ENCODE measurements at places on chromosomes 6 and 20.

GRCh38 chr6:123176706-123177105 lies 180.7 kb downstream of the CLVS2 start:
- DNase-seq = no peak

DNA sequence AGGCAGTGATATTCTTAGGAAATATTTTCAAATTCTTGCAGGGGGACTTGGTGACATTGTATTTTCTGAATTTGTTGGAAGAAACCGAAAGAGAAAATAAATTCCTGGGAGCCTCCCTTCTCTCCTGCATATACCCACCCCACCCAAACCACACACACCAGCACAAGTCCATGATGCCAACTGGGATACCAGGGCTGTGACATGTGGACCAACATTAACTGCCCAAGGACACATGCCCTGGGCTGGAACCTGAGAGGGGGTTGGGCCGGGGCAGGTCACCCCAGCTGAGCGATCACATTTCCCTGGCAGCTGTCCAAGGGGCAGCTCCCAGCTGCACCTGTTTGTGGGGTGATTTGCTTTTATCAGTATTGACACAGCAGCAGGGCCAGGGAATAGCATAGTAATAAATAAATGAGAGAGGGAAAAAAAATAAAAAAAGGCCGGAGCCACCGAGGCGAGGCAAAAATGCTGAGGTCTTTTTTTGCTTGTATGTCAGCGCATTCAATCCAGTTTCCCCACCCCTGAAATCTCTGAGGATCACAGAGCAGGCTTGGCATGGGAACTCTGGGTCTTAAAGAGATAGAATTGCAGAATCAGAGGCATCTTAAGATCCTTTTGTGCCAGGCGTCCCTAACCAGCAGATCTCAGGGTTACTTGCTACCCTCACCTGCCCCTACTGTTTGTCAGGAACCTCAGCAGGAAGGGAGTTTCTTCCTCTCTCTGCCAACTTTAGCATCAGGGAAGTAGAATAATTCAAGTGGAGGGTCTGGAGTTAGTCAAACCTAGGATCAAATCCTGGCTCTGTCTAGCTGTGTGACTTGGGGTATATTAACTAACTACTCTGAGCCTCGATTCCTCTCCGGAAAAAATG lies 66.5 kb upstream of the PIM1 start:
- peak; percentile 8 for DNase-seq

DNA sequence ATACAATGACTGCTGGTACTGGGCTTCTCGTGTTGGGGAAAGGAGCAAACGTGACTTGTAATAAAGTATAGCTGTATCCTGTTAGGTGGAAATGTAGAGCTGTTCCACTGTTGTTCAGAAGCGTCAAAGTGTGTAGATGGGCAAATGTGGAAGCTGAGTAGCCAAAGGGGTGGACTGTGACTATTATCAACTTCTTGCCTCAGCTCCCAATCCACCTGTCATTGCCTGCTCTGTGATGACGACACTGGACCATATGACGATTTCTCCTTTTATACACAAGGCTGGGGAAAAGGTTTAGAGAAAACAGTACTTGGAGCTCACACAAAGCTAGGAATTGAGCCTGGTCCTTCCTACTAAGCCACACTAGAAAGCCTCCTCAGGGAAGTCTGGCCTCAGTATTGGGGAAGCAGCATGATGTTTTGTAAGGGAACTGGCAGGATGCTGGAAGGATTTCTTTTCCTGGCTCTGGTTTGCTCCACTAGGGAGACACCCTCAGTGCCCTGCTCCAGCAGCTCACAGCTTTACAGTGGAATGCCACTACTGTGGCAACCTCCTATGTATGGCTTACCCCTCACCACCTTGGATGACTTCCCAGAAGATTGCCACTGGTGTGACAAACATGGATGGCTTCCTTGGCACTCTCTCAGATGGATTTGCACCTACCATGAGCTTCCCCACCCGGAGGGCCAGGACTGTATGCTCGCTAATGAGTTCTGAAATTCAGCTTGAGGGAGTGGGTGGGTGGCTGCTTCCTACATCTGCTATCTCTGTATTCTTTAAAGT lies 20.0 kb downstream of the CD164 start:
- DNase-seq = no peak

DNA sequence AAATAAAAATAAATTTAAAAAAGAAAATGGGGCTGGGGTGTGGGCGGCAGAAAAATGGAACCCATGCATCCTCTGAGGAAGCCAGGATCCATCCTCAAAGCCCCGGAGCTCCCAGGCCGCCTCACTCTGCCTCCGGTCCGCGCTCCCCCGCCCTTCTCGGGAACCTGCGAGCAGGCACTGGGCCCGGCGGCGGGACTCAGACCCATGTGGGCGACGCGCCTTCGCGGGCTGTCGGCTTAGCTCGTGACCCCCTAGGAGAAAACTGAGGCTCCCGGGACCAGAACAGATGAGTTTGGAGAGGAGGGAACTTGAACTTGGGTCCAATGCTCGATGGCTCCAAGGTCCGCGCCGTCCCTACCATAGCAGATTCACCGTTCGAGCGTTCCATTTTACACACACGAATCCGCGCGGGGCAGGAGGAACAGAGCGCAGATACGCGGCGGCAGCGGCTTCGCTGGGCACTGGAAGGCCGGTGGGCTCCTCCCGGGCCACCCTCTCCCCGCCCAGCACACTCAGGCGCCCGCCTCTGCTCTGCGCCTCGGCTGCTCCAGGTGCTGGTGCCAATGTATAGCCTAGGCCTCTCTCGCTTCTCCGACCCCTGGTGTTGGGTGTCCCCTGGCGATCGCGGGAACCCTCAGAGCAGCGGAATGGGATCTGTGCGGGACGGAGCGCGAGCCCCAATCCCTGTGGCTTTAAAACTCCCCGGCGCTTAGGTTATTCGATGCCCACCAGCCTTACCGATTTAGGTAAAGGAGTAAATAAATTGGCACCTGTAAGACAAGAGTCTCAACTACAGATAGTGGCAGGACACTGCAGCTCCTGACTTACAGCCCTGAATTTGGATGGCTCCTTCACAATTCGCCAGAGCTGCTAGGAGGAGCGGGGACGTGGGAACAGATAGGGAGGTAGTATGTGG lies 39.2 kb downstream of the DPPA5 start:
- no peak for DNase-seq

DNA sequence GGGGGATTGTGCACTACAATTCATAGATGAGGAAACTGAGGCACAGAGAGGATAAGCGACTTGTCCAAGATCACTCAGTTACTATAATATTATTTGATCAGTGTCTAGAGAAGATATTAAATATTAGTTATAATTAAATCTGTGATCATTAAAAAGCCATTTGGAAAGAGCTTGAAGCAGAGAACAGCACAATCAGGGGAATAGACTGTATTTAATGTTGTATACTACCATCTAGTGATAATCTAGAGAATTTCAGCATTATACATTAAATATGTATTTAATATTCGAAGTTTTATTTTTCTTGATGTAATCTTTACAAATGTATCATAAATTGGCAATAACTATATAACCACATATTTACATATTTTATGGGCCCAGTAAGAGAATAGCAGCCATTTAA lies 20.1 kb upstream of the MTCL3 start:
- DNase-seq = no peak

DNA sequence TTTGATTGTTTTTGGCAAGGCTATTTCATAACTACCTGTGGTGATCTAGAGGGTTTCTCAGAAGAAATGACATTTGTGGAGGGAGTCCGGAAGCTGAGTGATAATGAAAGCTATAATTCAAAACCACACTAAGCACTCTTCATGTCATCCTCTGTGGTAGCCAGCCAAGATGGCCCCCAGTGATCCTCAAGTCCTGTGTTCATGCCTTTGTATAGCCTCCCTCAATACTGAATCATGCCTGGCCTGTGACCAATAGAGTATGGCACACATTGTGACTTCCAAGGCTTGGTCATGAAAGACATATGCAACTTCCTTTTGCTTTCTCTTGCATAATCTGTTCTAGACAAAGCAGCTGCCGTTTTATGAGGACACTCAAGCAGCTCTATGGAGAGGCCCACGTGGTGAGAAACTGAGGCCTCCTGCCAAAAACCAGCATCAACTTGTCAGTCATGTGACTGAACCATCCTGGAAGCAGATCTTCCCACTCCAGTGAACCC lies 12.8 kb upstream of the DNAAF9 start:
- DNase-seq = no peak

DNA sequence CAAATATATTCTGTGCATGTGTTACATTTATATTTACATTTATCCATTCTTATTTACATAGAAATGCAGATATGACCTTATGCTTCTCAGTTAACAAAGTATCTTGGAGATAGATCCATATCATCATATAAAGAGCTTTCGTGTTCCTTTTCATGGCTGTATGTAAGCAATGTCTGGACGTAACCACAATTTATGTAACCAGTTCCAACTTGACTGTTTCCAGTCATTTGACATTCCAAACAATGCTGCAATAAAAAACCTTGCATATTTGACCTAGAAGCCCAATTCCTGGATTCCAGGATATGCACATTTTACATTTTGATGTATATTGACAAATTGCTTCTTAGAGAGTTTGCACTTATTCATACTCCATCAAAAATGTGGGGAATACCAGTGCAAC lies 113.7 kb upstream of the F13A1 start:
- DNase-seq = no peak

GRCh38 chr20:24911461-24911860 lies 37.6 kb upstream of the CST7 start:
- no peak for DNase-seq

DNA sequence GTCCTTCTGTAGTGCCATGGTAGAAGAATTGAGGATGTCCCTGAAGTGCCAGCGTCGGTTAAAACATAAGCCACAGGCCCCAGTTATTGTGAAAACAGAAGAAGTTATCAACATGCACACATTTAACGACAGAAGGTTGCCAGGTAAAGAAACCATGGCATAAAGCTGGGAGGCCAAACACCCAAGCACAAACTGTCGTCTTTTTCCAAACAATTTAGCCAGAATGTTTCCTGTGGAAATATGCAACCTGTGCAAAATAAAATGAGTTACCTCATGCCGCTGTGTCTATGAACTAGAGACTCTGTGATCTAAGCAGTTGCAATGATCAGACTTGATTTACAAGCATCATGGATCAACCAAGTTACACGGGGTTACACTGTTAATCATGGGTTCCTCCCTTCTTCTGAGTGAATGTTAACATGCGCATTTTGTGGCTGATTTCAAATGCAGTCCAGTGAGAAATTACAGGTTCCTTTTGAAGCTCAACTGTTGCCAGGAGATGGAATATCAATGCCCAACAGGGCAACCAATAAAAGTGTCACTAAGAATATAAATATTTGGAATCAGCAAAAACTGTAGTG lies 674.9 kb downstream of the GRIK2 start:
- DNase-seq = no peak

DNA sequence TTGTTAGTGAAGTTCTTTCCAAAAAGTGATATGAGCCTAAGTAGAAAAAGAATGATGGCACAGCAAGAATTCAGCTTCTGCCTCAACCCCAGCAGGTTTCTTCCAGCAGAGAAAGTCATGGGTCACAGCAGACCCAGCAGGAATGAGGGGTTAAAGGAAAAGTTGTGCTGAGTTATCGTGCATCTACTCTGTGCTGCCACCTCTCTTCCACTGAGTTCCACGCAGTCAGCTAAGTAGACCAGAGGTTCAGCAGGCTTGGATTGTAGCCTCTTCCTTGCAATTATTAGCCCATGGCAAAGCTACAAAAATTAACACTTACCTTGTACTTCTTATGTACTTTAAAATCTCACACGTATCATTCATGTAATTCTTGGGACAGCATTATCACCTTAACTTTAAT lies 510.8 kb downstream of the PTPRT start:
- no peak for DNase-seq

- DNase-seq = no peak
These were observed 55.4 kb upstream of the RIPOR2 start for GRCh38 chr6:24990944-24991809.

DNA sequence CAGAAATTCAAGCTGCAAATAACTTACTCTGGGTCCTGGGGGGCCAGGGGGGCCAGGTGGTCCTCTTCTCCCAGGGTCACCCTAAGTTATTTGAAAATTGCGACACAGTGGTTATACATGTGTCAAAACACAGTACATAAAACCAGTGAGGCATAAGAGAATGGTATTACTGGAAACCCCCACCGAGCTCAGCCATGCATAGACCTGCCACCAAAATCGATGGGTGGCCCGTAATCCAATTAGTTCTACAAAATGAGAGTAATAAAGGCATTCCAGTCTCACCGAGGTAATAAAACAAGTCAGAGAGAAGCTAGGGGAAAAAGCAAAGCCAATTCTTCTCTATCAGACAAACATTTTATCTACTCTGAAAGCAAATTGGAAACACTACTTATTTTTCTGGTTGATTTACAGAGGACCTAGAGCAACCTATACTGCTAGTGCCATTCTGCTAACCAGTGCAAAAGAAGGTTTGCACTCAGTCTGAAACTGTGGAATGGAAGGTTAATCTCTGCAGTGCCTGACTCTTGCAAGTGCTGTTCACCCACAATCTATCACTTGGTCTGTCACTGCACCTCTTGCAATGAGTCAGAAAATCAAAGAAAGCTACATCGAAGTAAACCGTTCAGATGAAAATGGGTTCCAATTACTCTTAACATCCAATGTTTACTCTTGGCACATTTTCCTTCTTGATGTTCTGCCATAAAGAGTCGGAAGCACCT lies 32.4 kb downstream of the COL9A1 start:
- DNase-seq = no peak

- DNase-seq = no peak
These were observed 205.0 kb downstream of the KCNQ5 start for GRCh38 chr6:72826744-72827438.

DNA sequence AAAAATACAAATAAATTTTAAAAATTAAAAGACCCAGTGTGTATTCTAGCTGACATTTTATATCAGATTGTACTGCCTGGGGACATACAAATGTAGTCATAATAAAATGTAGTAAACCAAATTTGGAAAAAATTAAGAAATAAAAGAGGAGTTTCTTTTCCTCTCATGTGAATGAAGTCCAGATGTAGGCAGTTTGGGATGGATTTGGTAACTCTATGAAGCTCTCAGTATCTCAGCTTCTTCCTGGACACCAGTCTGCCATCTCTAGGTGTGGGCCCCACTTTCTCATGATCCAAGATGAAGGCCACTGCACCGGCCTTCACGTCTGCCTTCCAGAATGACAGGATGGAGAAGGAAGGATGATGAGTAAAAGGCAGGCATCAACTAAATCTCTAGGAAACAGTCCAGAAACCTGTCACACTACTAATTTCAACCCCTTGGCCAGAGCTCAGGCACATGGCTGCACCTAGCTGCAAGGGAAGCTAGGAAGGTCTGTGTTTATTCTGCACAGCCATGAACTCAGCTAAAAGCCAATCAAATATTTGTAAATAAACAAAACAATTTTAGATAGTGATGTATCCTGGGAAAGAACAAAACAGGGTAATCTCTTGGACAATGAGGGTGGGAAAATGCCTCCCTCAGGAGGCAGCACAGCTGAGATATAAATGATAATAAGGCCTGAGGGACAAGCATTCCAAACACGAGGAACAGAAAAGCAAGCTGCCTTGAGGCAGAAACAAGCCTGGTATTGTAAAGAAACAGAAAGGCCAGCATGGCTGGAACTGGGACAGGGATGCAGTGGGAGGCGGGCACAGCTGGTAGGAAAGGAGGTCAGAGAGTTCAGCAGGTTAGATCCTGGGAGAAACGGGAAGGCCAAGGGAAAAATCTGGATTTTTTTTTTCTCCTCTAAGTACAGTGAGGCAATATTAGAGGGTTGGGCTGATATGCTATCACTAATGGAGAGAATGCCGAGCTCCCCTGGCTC lies 88.5 kb upstream of the PTPN1 start:
- DNase-seq = no peak

GRCh38 chr20:63054103-63054474 lies 47.3 kb upstream of the BHLHE23 start:
- no peak for DNase-seq

Data from NCI-H524 treated with DMSO at 0.1 percent for 48 hours (cell line).